Brain pericyte (primary cell): ENCODE measurements at places on chromosomes 16 and 17.

- DNase-seq, result no peak
These were observed 33.7 kb downstream of the NOL11 start for GRCh38 chr17:67751101-67752074.

- no peak for DNase-seq
These were observed 22.8 kb downstream of the GPRC5B start for GRCh38 chr16:19861811-19862327.

GRCh38 chr16:5875416-5875815 is 777.8 kb upstream of the EEF2KMT start:
- DNase-seq, result no peak

DNA sequence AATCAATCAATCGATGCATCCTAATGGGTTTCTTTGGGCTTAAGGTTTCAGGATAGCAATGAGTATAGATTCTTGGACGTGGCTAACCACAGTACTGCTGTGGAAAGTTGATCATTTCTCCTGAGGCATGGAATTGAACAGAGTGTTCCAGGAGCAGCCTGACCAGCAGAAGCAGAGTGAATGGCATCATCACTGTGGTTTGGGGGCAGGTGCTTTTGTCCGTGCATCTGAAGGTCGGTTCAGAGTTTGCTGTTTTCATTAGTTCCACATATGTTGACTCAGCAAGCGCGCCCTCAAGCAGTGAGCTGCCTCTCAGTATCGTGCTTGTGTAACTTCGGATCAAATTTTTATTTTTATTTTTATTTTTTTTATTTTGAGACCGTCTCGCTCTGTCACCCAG is 24.9 kb downstream of the KIAA0513 start:
- no peak for DNase-seq

DNA sequence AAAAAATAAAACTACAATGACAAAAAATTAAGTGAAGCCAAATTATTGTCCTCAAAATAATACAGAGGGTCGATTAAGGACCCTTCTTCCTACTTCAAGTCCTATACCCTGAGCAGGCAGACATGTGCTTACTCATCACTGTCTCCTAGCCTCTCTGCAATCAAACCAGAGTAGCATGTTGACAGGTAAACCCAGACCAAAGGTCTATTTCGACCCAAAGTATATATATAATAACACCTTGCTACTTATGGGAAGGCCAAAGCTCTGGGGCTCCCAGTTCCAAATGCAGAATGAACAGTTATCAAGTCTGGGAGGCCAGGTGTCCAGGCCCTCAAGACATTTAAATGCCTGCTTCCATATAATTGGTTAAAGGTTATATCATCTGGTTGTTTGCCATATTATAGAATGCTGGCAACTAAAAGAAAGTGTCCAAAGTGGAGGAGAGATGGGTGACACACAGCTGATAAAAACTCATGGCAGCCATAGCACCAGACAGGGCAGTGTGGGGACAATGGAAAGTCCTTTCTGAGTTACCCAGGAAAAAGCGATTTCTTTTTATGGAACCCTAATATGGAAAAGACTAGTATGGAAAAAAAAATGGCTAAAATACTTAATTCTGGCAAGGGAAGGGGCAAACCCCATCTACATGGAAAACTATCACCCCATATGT is 53.6 kb downstream of the N4BP1 start:
- no peak for DNase-seq

DNA sequence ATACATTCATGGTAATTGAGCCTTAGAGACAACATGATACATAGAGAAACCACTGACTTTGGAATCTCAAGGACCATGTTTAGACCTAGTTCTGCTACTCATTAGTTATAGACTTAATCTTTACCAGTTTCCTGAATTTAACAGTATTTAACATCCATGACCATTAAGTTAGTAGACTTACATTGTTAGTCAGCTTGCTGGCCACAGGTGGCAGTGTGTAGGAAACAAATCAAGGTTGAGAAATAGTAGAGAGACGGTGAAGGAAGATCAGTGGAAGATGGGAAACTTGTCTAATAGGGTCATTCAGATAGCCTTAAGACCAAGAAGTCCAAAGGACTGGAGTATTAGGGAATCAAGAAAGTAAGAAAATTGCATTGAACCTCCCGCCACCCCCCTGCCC is 31.0 kb downstream of the OMG start:
- no peak for DNase-seq

GRCh38 chr17:49224198-49224996 is 6.2 kb downstream of the PHOSPHO1 start:
- DNase-seq, result no peak

GRCh38 chr17:15934866-15935265 is 10.1 kb upstream of the ADORA2B start:
- no peak for DNase-seq

GRCh38 chr17:1941272-1942065 is 83.7 kb downstream of the RTN4RL1 start:
- no peak for DNase-seq

DNA sequence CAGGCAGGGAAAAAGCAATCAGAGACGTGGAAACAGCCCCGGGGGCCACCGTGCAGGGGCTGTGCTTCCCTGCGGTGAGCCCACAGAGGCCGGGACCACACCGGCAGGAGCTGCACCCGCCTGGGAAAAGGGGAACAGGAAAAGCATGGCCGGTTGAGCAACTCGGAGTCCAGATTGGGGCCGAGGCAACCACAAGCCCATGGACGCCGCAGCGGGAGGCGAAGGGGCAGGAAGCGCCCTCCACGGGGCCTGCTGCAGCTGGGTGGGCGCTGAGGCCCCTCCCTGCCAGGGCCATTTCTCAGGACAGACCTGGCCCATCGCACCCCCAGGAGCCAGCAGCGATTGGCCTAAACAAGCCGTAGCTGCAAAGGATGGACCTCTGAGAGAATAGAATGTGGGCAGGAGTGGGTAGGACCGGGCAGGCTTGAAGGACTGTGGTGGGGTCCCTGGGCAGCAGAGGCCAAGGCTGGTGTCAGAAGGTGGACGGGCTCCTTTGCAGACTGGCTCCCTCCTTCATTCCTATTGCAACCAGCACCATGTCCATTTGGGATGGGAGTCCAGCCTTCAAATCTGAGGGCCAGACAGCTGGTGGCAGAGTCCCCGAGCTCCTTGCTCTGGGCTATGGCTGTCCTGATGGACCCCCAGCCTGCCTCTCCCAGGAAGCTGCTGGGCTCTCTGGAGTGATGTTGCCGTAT is 30.4 kb downstream of the COX4I1 start:
- no peak for DNase-seq

GRCh38 chr16:77790912-77791311 is 2.5 kb downstream of the VAT1L start:
- no peak for DNase-seq

DNA sequence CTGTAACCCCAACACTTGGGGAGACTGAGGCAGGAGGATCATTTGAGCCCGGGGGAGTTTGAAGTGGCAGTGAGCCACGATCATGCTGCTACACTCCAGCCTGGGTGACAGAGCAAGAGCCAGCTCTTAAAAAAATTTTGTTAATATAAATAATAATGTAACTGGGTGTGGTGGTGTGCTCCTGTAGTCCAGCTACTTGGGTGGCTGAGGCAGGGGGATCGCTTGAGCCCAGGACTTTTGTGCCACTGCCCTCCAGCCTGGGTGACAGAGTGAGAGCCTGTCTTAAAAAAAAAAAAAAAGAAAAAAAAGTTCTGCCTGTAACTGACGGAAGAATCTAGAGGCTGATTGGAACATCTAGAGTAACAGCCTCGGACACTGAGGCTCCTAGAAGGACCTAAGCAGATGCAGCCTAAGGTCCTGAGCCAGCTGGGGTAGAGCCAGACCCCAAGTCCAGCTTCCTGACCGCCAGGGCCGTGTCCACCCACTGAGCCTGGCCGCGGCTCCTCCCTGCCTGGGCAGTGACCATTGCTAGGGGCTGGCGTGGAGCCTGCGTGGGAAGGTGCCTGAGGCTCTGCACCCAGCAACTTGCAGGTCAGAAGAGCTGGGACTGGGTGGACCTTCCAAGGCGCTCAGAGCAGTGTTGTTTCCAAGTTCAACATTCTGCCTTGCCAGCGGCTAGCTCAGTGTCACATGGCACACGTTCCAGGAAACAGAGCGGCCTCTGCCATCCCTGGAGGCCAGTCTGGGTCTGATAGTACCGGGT is 209.4 kb upstream of the CIBAR2 start:
- peak; percentile 89 for DNase-seq
